ENCODE measurements at places on chromosomes 13 and 19.
A peak's percentile ranks its signal among the peaks of the same experiment; 100 is the strongest.

- DNase-seq = no peak
Observed at GRCh38 chr19:5367530-5368133, 27.0 kb upstream of the PTPRS start.

DNA sequence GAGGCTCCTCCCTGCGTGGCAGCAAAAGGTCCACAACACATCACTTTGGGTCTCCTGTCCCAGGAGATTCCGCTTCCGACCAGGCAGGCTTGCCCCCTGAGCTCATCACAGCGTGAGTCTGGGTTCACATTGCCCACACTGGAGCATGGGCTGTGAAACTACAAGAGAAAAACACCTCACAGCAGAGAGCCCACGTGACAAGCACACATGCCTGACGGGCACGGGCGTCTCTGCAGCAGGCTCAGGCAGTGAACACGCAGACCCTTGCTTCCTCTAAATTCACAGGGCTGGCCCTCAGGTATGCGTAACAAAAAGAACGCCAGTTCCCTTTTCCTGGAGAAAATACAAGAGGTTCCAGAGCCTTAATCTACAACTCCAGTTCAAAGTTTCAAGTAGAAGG lies 41.9 kb downstream of the RASA3 start:
- DNase-seq = no peak

DNA sequence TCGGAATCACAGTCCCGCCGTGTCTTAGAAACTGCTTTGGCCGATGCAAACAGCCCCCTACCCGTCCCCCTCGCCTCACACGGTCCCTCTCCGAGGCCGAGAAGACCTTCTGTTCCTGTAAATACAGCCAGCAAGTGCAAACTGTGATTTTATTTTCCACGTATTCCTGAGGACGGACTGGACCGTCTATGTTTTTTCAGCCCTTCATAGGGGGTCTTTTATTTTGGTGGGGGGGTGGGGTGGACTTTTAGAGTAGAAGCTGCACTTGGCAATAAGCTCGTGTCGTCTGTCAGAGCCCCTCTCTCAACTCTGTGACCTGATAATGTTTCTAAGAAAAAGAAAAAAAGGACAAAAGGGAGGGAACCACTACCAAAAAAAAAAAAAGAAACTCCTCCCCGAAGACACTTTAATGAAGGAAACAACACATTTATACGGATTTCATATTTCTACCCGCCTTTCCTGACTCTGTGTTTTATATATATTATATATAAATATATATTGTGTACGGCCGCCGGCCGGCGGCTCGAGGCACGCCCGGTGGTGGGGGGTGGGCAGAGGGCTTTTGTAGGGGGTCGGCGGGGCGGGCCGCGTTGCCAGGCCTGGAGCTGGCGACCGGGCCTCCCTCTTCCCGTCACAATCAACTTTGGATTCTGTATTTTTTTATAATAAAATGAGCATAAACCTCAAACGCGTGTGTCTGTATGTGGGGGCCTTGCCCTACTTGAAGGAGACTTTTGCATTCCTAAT lies 15.2 kb downstream of the EFNA2 start:
- DNase-seq = no peak

DNA sequence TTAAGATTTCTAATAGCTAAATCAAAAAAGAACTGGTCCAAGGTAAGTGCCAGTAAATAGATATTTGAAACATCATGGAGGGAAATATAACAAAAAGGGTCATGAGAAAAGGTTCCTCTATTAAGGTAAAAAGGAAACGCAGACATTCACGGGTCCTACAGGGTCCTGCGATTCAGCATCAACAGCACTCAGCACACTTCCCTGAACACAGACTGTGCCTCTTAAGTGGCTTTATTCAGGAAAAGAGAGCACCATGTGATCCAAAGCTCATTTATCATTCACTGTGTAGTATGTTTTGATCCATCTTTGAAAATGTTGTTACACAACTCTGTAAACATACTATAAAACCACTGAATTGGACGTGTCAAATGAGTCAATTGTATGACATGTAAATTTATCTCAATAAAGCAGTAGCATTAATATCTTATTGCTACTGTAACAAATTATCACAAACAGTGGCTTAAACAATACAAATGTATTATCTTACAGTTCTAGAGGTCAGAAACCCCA lies 33.7 kb downstream of the CRYL1 start:
- DNase-seq = no peak

DNA sequence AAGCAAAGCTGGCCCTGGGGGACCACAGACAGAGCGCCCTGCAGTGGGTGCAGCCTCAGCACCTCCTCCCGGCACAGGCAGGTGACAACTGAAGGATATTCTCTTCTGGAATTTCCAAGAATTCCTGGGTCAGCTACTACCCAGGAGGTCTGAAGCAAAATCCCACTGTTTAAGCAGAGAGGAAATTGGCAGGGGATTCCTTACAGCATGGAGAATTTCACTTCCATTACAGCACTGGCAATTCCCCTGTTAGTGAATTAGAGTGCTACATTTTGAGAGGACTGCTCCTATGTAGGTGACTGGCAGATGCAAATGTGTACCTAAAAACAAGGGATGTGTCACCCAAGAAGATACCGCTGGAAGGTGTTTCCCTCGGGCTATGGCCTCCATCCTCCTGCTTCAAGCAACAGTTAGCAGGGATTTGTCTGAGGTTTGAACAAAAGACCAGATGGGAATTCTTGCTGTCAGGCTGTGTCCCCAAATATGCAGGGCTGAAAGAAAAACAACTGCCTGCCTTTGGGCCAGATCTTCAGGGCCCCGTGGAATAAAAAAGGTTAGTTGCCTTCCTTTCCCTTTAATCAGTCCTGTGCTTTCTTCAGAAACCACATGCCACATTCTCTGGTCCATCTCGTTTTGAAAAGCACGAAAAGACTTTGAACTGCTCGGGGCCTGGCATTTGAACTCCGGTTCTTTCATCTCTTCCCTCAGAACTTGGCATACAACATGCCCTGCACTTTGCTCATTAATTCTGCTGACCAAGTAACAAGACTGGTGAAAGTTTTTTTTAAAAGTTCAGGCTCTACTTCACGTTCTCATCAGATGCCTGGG lies 296.4 kb downstream of the DNAJC15 start:
- no peak for DNase-seq

- peak; percentile 0 for DNase-seq
Observed at GRCh38 chr13:103140001-103140671, 73.9 kb upstream of the SLC10A2 start.

- DNase-seq = no peak
Observed at GRCh38 chr13:45362939-45363338, 22.0 kb upstream of the TPT1 start.

- DNase-seq = no peak
Observed at GRCh38 chr13:100662468-100663211, 12.0 kb downstream of the TMTC4 start.

DNA sequence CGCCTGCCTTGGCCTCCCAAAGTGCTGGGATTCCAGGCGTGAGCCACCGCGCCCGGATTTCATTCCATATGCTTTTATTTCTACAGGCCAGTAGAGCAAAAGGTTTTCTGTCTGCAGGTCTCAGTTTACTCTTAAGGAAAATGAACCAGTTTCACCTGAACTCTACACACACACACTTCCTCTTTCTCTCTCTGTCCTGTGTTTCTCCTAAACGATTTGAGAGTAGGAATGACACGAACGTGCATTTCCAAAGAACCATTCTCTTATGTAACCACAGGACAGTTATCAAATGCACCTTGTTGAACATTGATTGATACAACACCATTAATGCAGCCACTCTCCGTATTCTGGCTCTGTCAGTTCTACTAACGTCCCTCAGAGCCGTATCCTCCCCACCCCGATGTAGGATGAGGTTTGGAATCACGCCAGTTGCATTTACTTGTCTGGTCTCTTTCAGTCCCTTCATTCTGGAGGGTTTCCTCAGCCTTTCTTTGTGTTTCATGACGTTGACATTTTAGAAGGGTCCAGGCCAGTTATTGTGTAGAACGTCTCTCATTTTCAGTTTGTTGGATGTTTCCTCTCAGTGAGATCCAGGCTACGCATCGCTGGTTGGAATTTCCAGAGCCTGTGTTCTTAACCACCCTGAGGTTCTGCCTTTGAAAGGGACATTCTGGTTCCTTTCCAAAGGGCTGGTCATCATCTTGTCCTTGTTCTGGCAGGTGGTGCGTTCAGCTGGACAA lies 36.0 kb downstream of the BICRA start:
- no peak for DNase-seq

DNA sequence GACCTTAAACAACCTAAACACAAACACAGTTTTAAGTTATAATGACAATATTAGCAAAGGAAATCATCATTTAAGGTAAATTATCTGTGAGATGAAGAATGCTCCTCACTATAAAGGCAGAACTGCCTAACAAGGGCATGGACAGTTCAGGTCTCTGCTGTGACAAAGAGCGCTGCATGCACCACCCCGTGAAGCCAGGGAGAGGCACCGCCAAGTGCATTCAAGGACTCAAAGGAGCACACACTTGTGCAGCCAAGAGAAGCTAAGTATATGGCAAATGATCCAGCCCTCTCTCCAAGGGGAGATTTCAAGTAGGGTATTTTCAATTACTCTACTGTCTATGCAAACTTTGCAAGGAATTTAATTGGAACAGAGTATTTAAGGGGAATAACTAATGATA lies 126.0 kb downstream of the RAP2A start:
- DNase-seq = no peak

GRCh38 chr13:20217168-20217567 lies 15.0 kb downstream of the GJB6 start:
- DNase-seq = no peak

GRCh38 chr13:33642374-33643065 lies 175.4 kb upstream of the RFC3 start:
- no peak for DNase-seq

GRCh38 chr19:32105527-32106310 lies 239.7 kb upstream of the ZNF507 start:
- no peak for DNase-seq

GRCh38 chr19:8517551-8518442 lies 3.8 kb upstream of the ZNF414 start:
- DNase-seq = peak; percentile 25

DNA sequence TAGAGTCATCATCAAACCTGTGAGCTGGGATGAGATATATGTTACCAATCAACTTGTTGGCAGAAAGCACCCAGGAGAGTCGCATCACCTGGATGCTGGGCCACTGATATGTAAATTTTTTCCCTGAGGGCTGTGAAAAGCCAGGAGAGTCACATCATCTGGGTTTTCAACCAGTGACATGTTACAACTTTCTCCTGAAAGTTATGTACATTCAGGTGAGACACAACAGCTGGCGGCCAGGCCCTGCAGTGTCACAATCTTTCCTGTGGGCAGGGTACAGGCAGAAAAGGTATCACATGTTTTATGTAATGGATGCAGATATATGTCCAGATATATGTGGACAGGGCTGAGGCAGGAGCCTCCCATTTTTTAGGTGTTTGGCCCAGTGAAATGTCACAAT lies 13.2 kb upstream of the ZNF724 start:
- no peak for DNase-seq

DNA sequence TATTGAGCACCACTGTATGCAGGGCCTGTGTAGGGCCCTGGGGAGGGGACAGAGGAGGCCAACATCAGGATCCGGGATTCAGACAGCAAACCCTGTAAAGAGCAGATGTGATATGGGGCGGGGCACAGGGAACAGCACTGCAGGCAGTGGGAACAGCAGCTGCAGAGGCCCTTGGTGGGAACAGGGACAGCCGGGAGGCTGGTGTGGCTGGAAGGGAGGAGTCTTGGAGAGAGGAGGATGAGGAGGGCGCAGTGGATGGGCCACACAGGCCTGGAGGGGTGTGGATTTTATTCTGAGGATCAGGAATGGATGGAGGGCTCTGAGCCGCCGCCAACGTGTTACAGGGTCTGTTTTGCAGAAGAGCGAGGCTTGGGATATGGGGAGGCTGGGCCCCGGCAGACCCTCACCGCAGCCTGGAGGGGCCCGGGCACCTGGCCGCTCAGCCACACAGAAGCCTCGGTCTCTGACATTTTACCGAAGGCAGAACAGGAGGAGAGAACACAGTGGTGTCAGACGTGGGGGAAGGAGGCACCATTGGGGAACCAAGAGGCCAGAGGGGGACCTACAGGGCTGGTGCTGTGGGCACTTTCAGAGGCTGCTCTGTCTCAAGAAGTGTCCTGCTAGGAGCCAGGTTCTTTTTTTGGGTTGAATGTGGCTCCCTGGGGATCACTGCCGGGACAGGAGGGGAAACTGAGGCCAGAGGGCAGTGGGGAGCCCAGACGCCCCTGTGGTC lies 6.9 kb downstream of the EFNA2 start:
- no peak for DNase-seq

GRCh38 chr19:15365264-15365663 lies 14.3 kb downstream of the AKAP8 start:
- DNase-seq = no peak

DNA sequence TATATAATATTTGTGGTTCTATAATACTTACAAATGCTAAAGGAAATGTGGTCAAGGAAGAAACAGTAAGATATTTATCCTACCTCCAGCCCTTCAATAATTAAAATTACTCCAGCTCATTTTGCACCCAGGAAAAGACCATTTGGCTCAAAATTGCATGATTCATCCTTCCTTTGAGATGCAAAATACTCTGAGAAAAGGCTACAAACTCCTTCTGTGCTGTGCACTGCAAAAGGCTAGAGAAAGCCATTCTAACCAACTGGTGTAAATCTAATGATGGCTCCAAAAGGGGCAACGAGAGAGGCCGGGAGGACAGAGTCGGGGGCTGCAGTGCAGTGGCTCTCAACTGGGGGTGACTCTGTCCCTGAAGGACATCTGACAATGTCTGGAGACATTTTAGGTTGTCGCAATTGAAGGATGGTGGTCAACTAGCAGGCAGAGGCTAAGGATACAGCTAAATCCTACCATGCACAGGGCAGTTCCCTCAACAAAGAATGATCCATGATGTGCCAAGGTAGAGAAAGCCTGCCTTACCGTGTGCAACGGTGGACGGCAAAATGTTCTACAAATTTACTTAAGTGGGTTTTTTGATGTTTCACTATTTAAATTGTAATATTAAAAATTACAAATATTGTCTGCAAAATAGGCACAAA lies 32.6 kb downstream of the SLC7A1 start:
- DNase-seq = no peak

DNA sequence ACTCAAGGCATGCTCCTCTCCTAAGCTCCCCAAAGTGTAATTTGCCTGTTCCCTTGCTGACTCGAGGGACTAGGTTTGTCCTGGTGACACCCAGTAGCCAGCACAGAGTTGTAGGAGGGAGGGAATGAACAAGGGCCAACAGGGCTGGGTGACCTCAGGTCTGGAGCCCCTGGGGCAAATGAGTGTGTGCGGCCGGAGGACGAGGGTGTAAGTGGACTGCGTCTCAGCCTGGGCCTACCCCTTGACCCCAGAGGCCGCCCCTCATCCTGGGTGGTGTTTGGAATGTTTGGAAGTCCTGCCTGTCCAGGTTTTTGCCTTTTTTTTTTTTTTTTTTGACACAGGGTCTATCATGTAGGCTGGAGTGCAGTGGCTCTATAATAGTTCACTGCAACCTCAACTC lies 1.3 kb upstream of the ZNF653 start:
- no peak for DNase-seq

DNA sequence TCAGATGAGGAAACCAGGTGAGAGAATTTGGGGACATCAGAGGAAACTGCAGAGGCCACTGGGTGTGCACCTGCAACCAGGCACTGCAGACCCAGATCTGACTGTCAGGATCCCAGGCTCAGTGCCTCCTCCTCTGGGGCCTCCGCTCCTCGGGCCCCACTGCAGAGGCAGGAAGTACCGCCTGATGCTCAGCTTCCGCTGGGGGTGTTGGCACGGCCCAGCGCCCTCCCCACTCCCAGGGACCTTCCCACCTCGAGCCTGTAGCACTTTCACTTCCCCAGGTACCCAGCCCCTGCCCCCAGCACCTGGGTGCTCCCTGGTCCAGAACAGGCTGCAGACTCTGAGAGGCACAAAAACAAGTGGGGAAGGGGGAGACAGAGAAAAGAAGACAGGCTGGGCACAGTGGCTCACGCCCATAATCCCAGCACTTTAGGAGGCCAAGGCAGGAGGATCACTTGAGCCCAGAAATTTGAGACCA lies 1.4 kb upstream of the CD37 start:
- no peak for DNase-seq

Measured in fibroblast of skin of left quadriceps (primary cell).